Spleen (tissue), 13 donors: ENCODE measurements at places on chromosomes 5 and 9.

- no peak for DNase-seq
These were observed 7.5 kb downstream of the ALDOB start for GRCh38 chr9:101427957-101428655.

DNA sequence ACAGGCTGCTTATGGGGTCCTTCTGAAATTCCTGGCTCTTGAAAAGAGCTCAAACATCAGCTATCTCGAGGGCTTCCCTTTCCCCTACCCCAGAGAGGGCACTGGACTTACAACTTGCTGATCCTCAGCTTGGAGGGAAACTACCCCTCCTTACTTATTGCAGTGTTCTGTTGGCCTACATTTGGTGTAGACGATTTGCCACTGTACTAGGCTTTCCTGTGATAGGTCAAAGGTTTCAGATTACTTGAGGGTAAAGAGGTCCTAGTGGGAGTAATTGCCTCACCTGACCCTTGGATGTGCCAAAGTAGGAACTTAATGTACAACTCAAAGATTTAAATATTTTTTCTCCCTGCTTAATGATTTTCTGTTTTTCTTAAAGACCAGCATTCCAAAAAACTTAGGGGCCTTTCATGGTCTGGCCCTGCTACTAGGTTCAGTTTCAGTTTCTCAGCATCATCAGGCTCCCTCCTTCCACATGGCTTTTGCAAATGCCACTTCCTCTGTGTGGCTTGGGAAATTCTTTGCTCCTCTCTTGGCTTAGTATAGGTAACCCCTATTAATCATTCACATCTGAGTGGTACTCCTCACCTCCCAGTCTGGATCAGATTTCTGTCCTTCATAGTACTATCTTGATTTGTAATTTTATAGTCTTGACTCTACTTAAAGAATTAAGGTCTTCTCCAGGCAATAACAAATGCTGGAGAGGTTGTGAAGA is 32.4 kb downstream of the CYSTM1 start:
- no peak for DNase-seq

GRCh38 chr9:14347406-14348122 is 33.6 kb upstream of the NFIB start:
- DNase-seq, result no peak

DNA sequence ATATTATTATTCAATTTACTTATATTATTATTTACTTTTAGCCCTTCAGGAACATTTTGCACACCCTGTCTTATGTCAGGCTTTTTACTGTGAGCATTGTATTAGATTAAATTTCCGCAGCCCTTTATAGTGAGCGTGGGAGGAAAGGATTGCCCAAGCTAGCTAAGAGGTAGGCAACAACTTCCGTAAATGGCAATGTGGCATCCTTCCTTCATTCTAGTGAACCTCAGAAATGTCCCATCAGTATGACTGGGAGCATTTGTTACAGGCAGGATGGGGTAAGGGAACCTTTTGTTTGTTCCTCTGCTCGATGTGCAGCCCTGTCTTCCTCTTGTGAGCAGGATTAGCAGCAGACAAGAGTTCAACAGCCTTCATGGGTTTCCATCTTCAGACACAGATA is 6.2 kb upstream of the CD180 start:
- DNase-seq, result no peak

GRCh38 chr5:72662936-72663335 is 153.5 kb upstream of the TNPO1 start:
- no peak for DNase-seq

- no peak for DNase-seq
These were observed 13.1 kb upstream of the RLN1 start for GRCh38 chr9:5352637-5353248.

- DNase-seq, result no peak
These were observed 23.4 kb downstream of the C9orf50 start for GRCh38 chr9:129597355-129598088.

DNA sequence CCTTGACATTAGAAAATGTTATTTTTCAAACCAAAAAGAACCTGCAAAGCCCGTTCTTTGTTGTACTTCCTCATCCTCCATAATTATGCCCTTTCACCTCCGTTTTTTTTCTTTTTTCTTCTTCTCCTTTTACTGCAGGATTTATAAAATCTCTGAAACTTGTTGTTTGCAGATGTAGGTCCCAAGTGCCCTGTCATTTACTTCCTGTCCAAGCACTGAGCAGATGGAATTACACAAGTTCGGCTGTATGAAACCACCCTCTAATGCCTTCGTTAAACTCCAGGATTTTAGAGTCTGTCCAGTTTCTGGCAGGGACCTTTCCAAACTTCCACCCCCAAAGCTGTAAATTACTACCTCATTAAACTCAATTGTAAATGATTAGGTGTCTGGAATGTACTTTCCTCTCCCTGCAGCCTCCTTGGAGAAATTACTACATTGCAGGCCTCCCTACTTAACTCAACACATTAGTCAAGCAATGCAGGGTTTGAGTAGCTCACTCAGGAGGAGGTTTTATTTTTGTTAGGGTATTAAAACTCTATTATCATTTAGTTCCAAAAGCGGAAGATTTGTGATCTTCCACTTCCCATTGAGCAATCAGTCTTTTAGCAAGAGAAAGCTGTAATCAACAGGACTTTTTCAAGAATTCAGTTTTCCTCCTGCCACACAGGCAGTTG is 125.6 kb upstream of the LPAR1 start:
- DNase-seq, result no peak

DNA sequence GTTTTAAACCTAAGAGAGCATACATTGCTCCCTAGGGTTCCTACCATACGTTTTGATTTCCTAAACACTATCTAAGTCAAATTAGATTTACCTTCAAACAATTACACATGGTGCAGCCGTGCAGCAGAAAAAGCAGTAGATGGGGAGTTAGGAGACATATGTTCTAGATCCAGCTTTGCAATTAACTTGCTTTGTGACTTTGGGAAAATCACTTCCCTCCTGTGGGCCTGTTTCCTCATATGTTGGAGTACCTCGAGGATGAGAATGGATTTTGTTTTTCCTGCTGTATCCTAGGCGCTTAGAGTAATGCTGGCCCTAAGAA is 711 bp downstream of the MRPL50 start:
- DNase-seq, result no peak

- DNase-seq, result no peak
These were observed 26.2 kb upstream of the SHC3 start for GRCh38 chr9:89204801-89205200.

DNA sequence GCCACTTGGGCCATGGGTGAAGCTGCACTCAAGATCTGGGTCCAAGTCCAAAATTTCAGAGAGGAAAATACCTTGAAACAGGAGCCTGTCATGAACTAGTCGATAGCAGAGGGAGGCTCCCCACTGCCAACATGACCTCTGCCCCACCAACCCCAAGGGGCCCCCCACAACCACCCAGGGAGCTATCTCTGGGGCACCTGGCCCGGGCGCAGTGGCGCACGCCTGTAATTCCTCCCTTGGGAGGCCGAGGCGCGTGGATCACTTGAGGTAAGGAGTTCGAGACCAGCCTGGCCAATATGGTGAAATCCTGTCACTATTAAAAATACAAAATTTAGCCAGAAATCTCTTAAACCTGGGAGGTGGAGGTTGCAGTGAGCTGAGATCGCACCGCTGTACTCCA is 20.1 kb upstream of the HMCN2 start:
- DNase-seq, result no peak

DNA sequence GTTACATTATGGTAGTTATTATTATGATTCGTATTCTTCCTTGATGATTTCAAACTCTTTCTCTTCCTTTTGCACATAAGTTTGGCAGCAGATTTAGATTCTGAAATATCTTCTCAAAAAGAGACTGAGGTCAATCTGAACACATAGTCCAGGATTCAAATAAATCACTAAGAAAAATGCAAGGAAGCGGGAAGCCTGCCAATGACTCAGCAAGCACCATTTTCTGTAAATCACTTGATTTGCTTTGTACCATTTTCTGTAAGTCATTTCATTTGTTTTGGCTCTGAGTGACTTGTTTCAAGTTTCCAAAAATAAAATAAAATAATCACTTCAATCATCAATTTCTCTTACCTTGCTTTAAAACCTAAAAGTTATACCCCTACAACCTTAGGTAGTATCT is 24.6 kb upstream of the GLIS3 start:
- DNase-seq, result no peak

GRCh38 chr5:1167361-1167727 is 34.1 kb upstream of the SLC6A19 start:
- no peak for DNase-seq

DNA sequence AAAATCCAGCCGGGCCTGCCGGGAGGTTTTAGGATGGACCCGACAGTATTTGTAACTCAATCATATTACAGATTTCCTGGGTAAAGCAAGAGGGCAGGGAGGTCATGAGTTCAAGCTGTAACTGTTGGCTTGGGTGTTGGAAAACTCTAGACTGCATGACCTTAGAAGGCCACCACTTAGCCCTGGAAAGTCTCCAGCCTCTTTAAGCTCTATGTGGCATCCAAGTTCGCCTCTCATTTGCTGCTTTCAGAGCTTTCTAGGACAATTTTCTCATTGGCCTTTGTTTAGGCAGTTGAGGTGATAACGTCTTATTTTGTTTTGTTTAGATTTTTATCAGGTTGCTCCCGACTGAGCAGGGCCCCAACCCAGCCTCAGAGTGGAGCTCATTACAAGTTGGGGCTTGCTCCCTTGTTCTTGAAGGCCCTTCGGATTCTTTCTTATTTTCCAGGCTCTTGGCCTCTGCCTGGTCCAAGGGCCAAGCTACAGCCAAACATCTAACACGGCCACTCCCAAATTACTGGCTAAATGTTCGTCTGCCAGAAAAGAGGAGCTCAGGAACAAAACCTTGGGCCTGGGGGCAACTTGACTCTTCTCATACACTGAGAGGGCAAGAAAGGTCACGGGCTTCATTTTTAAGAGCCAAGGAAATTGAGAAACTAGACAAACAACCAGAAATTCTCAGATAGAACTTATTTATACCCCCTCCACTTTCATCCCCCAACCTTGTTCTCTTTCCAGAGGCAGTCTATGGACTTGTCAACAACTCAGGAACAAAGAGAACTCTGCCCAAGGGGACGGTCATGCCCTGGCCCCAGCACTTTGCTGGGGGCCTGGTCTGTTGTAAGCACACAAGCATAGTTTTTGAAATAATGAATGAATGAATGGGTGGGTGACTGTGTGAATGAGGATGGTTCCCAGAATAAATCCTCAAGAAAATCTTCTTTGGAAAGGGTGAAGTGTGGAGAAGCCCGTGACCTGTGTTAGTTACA is 526.9 kb downstream of the BNC2 start:
- DNase-seq, result no peak
